Pancreas (tissue), 10 donors: ENCODE measurements at places on chromosomes 11 and 22. TPM values are rescaled to one million over a fixed set of nuclear protein-coding genes. Genes with fewer than 3 reads are reported as not detected.

SYT13 gene
- polyA plus RNA-seq: 5.6 TPM

GLB1L2 gene
- 10.1 TPM for polyA plus RNA-seq

CWF19L2 gene
- 3.2 TPM for polyA plus RNA-seq

GLYAT gene
- polyA plus RNA-seq: not detected

MRGPRX3 gene
- not detected for polyA plus RNA-seq

TSSK2 gene
- 0.31 TPM for polyA plus RNA-seq

- DNase-seq: no peak
These were observed 5.0 kb upstream of the UVRAG start for GRCh38 chr11:75809991-75810390.

DNA sequence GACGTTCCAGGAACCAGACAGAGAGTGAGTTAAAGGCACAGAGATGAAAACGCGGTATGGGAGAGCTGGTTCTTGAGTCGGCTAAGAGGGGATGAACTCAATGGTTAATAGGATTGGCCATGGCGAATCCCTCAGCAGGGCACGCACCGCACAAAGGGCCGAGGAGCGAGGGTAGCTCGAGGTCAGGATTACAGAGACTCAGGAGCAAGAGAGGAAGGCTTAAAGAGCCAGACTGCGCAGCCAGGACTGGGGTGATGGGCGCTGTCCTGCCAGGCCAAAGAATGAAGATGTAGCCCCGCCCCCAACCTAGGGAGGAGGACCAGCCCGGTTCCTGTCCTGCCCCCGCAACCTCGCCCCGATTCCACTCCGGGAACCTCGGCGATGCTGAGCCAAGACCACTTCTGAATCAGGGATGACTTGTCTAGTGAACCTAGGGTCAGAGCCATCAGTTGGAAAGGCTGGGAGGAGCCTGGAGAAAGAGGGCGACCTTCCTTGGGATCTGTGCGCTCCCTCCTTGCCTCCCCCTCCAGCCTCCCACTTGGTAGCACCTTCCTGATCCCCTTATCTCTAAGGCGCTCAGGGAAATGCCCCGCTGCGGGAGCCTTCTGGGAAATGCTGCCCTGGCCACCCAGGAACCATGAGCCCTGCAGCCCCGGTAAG lies at the start of gene PLEKHB1:
Gene PLEKHB1 (plus strand): TSS at position 610 of the 660 bp plus-strand sequence. CDS start 28 bp downstream, at position 638.
- DNase-seq: no peak

GRCh38 chr11:125649465-125650166 lies 24.7 kb downstream of the CHEK1 start:
- no peak for DNase-seq

DNA sequence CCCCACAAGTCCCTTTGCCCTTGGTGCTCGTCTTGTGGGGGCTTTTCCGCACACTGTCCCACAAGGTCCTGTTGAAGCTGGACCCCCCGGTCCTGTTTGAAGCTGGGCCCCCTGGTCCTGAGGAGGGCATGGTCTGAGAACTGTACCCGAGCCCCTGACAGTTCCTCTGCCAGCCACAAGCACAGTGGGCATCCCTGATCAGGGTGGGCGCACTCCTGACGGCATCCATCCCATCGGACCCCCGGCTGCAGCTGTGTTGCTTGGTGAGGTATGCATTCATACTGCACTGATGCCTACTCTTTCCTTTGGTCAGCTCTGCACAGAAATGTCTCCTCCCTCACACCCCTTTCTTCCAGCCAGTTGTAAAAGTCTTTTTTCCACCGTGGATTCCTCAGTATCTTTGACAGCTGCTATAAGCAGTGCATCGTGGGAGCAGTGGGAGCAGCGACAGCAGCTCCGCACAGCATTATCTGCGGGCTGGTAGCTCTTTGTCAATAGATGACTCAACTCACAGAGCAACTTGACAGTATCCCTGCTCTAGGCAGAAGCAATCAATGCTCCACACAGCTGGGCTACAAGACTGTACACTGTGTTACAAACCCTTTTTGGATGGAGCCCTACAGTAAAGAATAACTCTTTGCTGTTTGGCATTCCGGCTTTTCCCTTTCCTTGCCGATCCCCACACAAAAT lies 1030.8 kb upstream of the CCDC90B start:
- no peak for DNase-seq

GRCh38 chr22:38841211-38841610 lies 2.6 kb downstream of the NPTXR start:
- DNase-seq: peak; percentile 72

DNA sequence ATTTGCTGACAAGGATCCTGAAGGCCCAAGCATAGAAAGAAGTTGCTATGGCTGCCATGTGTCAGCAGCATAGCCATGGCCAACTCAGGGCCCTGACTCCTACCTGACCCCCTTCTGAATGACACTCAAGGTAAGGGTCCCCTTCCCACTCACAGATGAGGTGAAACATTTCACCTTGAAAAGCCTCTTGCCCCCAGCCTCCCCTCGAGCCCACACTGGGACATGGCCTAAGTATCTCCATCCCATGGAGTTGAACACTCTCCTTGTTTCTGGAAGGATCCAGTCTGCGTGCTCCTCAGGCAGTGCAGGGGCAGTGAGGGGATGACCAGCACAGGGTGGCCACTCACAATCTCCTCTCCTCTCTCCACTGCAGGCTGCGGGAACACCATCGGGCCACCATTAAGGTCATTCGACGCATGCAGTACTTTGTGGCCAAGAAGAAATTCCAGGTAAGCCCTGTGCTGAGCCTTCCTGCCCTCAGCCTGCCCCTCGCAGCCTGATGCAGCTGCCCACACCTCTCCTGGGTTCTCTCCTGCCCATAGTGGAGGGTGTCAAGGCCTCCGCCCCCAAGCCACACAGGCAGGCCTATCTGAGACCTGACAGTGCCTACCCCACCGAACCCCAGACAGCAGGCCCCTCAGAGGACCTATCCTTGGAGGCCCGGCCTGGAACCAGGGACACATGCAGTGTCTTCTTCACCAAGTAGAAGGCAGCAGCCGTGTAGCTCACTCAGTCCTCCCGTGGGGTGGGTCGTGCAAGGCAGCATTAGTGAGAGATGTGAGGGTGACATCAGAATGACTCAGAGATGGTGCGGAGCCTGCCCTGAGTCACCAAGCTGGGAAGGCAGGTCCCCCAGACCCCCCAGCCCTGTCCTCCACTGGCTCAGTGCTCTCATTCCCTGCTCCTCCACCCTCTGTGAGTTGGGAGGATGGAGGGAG lies 68.9 kb upstream of the KCNQ1OT1 start:
- DNase-seq: no peak

DNA sequence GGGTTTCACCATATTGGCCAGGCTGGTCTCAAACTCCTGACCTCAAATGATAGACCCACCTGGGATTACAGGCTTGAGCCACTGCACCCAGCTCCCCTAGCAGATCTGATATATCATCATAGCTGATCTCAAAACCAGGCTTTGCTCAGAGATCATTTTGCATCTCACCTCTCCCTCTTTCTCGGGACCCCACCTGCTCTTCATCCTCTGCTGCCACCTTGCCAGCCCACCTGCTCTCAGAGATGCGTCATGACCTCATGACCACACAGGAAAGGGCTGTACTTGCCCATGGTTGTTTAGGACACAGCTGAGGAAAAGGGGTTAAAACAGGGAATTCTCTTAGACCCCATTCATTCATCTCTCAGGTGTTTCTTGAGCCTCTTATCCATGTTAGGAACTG lies 27.4 kb downstream of the POU2F3 start:
- DNase-seq: no peak

GRCh38 chr11:133832991-133833897 lies 12.1 kb downstream of the SPATA19 start:
- DNase-seq: no peak

- peak; percentile 24 for DNase-seq
These were observed 12.6 kb upstream of the RASL10A start for GRCh38 chr22:29328055-29328454.

GRCh38 chr11:126969865-126970479 lies 30.6 kb downstream of the KIRREL3 start:
- DNase-seq: no peak

DNA sequence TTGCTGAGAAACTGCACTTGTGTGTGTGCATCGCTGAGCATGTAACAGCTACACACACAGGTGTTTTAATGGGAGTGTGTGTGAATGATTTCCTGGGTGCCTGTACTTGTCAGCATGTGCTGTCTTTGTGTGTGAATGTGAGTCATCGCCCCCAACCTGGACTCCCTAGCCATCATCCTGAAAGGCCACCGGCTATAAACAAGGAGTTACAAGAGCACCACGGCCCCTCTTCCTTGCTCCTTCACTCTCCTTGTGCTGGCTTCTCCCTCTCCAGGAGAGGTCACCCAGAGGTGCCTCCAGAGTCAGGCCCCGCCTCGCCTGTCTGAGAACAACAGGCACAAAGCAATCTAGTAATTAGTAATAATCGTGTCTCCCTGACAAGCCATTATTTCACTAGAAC lies 419.2 kb downstream of the BUD13 start:
- DNase-seq: no peak

DNA sequence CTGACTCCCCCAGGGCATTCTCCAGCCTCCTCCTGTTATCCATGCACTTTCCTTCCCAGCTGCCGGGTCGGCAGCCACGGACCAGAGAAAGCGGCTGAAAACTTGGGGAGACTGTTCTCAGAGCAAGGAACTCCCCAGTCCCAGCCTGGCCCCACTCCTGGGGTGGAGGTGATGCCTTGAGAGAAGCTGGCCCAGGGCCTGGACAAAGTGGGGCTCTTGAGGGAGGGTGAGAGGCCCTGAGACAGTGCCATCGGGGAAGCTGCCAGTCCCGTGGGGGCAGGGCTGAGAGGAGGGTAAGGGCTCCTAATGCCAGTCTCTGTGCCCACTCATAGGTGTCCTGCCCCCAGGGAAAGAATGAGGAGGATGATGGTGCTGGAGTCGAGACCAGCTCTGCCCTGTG lies 53.8 kb downstream of the FLRT1 start:
- DNase-seq: no peak

DNA sequence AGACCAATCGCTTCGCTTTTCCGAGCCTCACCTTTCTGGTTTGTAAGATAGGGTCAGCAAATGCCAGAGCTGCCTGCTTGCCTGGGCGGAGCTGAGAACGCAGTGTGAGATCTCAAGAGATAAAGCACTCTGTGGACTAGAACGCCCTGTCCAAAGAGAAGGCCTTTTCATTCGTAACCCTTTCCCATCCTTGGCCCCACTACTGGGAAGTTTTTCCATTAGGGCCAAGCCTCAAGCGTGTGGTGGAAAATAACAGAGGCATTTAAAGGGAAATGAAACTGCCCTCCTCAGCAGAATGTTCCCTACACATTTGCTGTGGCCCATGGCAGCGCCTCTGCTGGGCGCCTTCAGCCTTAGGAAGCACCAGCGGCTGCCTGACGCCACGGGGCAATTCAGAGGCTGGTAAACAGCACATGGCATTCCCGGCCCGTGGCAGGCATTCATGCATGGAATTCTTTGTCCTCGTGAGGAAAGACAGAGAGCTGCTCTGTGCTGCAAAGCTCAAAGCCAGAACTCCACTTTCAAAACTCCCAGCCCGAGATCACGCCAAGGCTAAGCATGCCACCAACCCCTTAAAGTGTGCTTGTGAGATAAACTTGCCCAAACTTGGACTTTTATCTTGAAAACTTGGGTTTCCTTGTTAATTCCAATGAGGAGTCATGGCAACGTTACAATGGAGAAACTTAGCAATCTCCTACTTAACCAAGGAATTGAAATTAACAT lies 38.1 kb downstream of the AHNAK start:
- peak; percentile 67 for DNase-seq

- DNase-seq: peak; percentile 54
These were observed 961 bp downstream of the SUSD2 start for GRCh38 chr22:24181996-24182899.

- DNase-seq: no peak
These were observed 183 bp upstream of the ABCG4 start for GRCh38 chr11:119148720-119149017.

- DNase-seq: no peak
These were observed 2392.8 kb upstream of the RAG2 start for GRCh38 chr11:38990841-38991240.

DNA sequence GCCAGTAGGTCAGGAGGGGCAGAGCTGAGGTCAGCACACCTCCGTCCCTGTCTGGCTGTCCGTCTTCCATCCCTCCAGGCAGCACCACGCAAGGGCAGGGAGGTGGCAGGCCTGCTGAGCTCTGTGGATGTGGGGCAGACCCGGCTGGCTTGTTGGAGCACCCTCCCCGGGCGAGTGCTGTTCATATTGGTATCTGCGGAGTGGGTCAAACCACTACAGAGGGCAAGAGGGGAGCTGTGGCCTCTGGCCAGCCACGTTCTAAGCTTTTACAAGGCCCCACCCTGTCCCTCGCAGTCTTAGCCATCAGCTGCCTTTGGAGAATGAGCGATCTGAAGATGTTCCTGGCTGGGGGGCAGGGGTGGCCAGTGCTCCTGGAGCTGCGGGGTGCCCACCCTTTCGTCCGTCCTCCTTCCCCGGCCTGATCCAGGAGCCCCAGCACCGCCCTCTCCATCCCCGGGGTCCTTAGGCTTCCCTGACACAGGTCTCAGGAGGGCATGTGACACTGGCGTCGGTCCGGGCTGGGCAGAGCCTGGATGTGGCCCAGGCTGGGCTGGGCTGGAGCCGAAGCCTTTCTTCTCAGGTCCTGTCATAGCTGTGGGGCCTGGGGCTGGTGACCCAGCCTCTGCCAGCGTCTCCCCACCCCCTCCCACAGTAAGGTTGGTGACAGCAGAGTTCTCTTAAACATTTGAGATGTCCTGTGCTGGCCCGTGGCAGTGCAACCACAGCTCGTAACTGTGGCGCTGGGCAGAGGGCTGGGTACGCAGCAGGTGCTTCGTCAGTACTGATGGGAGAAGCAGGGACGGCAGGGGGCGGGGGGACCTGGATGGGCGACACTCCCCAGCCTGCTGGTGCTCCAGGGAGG lies 31.7 kb upstream of the GRAMD4 start:
- DNase-seq: no peak

- DNase-seq: no peak
These were observed 24.1 kb upstream of the MICAL3 start for GRCh38 chr22:18048441-18048898.

DNA sequence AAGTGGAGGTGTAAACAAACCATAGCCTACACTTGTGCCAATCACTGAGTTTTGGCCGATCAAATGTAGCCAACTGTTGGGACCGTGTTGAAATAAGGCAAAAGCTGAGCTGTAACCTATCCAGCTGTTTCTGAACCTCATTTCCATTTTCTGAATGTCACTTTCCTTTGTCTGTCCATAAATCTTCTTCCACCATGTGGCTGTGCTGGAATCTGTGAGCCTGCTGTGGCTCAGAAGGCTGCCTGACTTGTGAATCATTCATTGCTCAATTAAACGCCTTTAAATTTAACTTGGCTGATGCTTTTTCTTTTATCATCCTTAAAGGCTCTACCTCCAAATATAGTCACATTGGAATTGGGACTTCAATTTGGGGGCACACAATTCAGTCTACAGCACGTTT lies 203.1 kb upstream of the MPPED2 start:
- DNase-seq: no peak

- DNase-seq: no peak
These were observed 15.3 kb upstream of the ACCSL start for GRCh38 chr11:44032299-44033085.

DNA sequence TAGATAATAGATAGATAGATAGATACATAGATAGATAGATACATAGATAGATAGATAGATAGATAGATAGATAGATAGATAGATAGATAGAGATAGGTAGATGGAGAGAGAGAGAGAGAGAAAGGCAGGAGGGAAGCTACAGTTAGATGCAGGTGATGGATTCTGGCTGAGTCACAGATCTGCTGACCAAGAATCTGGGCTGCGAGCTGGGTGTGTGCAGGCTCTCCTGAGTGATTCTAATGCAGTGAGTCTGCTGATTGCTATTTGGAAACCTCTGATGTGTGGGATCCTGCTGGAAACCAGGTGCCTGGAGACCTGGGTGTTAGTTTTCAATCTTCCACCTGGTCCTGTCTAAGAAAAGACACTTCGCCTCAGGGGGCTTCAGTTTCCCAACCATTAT lies 1441.8 kb downstream of the TBC1D22A start:
- no peak for DNase-seq

GRCh38 chr22:22171357-22172218 lies 73.0 kb upstream of the VPREB1 start:
- DNase-seq: no peak

GRCh38 chr22:28977481-28977971 lies 84.1 kb downstream of the C22orf31 start:
- DNase-seq: no peak
